Activated CD4-positive, alpha-beta T cell treated with anti-CD3 and anti-CD28 coated beads, Interleukin-2, Interleukin-4, amounts not matched to agents 100 ng/mL and 50 ng/mL, durations not matched to agents 16 hours and 8 hours (primary cell): ENCODE measurements at places on chromosomes 7 and 10.

GRCh38 chr10:58943256-58943890, 233.1 kb upstream of the PHYHIPL start:
- DNase-seq, result no peak

- DNase-seq, result no peak
These were observed 256.0 kb downstream of the AHR start for GRCh38 chr7:17554341-17555015.

- DNase-seq, result no peak
These were observed 289.0 kb downstream of the PLXDC2 start for GRCh38 chr10:20105236-20105635.

- DNase-seq, result no peak
These were observed 288.5 kb downstream of the TCERG1L start for GRCh38 chr10:131022981-131023380.

- peak; percentile 29 for DNase-seq
These were observed 227.4 kb downstream of the GRID1 start for GRCh38 chr10:86139066-86139657.

- no peak for DNase-seq
These were observed 204.9 kb upstream of the NPSR1 start for GRCh38 chr7:34453150-34453549.

DNA sequence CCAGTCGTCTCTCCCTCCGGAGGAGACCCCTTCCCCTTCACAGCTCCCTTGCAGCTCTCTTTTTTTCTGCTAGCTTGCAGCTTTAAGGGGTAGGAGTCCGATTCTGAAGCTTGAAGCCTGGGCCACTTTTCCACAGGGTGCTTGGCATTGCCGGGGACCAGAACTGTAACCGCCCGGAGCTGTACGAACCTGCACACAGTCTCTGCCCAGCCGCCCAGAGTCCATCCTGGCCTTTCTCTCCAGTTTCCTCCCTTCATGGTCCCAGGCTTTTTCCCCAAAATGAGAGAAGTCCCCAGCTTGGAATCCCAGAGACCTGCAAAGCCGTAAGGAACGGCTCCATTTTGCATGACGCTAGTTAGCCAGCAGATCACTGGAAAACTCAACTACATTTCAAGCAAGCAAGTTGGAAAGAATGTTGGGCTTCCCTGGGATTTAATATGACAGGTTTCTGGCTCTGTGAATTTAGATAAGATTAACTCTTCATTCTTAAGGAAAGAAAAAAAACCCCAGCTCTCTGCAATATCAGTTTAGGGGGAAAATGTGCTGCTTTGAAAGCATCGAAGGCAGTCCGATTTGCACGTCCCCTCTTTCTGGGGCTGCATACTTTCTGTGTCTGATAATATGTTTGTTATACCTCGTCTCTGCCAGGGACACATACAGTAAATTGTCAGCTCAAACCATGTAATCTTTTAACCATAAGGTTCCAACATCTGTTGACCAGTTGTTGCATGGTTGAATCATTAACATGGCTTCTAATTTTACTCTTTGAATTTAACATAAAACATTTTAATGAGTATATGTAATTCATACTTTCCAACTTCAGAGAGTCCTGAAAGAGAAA, 190.0 kb upstream of the LYZL2 start:
- no peak for DNase-seq

DNA sequence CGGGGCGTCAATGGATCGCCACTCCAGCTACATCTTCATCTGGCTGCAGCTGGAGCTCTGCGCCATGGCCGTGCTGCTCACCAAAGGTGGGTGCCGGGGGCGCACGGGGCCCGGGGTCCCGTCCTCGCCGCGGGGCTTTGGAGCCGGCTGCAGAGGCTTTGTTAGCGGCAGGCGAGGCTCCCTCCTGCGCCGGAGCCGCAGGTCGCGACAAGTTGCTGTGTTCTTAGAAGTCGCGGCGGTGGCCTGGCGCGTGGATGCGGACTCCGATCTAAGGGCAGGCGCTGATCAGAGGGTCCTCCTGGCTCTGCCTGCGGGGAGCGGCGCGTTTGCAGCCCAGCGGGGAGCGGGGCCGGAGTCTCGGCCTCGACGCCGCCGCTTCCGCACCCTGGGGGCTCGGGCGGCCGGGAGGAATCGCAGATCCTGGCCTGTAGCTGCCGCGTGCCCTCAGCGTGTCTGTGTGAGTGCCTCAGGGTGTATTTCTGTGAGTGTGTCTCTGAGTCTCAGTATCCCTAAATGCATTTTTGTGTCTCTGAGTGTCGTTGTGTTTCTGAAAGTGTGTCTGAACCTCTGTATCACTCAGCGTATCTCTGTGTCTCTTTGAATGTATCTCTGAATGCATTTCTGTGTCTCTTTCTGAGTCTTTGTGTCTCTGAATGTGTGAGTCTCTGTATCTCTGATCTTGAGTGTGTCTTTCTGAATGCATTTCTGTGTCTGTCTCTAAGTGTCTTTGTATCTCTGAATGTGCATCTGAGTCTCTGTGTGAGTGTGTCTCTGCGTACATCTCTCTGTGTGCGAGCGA, 766 bp downstream of the BAMBI start:
- DNase-seq, result no peak

DNA sequence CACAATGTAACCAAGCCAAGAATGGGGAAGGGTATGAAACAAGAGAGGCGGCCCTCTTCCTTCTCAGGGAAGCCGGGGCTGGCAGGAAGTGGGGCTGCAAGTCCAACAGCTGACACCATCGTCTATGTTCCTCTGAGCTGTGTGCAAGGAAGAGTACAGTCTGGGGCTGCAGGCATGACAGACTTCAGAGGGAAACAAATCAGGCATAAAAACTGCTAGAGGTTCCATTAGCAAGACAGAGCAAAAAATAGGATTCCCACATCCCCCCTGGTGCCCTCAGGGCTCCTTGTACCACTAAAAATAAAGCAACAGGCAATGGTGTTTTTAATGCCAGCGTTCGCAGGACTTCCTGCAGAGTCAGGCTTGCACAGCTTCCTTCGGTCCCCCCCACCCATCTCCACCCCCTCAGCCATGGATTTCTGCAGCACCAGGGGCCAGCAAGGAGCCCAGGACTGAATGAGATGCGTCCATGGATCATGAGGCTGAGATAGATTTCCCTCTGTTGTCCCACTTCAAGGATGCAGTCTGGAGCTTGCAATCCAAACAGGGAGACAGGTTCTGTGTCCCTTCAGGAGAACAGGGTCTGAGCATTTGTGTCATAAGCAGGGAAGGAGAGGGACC, 34.6 kb downstream of the KCNMA1 start:
- DNase-seq, result no peak

- DNase-seq, result no peak
These were observed 84.6 kb upstream of the ZNF438 start for GRCh38 chr10:31116226-31116625.

- DNase-seq, result peak; percentile 20
These were observed 73.8 kb upstream of the SLF2 start for GRCh38 chr10:100838986-100839385.

DNA sequence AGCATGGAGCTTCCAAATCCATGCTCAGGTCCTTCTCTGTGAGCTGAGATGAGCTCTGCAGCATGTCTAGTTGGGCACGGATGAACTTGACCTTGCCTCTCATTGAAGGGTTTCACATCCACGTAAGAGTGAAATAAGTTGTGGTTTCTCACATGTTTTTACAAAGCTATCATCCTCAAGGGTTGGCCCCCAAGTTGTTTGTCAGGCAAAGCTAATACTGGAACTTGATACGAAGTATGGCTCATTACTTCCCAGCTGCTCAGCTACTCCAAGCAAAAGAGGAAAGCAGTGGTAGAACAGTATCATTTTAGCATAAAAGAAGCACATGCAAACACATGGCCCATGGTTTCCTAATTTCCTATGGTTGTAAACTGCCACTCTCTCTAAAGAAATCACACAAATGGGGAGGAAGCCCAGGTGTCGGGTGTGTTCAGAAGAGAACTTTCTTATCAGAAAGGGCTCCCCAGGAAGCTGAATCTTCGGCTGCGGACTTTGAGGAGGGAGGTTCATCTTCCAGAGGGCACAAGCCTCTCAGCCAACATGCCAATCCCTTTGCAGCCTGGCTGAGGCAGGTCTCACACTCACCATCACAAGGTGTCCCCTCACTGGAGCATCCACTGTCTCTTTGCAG, 45.3 kb downstream of the PDLIM1 start:
- peak; percentile 71 for DNase-seq

GRCh38 chr7:122468945-122469344, 164.4 kb upstream of the FEZF1 start:
- no peak for DNase-seq
